ENCODE measurements at places on chromosomes 6 and 20. TPM values are rescaled to one million over a fixed set of nuclear protein-coding genes. Genes with fewer than 3 reads are reported as not detected.

DOK5 gene
- 20.2 TPM for total RNA-seq

RAMACL gene
- 0.31 TPM for total RNA-seq

GTSF1L gene
- total RNA-seq, result not detected

NRM gene
- 5.6 TPM for total RNA-seq

DUSP15 gene
- 6.6 TPM for total RNA-seq

KCNK16 gene
- not detected for total RNA-seq

All from right cardiac atrium (tissue), 5 donors.